ENCODE measurements at places on chromosomes 12 and 14.
A peak's percentile ranks its signal among the peaks of the same experiment; 100 is the strongest.

GRCh38 chr12:46676797-46677520, 148.8 kb downstream of the SLC38A4 start:
- DNase-seq, result no peak

GRCh38 chr14:89519040-89519439, 102.0 kb upstream of the FOXN3 start:
- DNase-seq, result no peak

- DNase-seq, result no peak
These were observed 182.9 kb upstream of the SLC38A2 start for GRCh38 chr12:46555406-46555852.

DNA sequence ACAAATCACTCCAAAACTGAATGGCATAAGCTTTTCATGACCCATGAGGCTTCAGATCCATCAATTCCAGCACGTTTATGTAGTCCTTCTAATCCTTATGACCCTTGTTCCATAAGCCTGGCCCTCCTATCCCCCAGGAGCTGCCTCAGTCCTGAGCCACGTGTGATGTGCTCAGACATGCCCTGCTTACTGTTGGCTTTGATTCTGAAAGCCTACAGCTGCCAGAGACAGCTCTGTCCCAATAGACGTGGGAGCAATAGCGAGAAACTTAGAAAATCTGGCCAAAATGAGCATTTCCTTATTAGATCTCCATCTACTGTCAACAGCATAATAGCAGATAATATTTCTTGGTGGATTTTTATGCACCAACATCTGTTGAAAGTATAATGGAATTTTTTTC, 33.2 kb downstream of the DUSP6 start:
- no peak for DNase-seq

DNA sequence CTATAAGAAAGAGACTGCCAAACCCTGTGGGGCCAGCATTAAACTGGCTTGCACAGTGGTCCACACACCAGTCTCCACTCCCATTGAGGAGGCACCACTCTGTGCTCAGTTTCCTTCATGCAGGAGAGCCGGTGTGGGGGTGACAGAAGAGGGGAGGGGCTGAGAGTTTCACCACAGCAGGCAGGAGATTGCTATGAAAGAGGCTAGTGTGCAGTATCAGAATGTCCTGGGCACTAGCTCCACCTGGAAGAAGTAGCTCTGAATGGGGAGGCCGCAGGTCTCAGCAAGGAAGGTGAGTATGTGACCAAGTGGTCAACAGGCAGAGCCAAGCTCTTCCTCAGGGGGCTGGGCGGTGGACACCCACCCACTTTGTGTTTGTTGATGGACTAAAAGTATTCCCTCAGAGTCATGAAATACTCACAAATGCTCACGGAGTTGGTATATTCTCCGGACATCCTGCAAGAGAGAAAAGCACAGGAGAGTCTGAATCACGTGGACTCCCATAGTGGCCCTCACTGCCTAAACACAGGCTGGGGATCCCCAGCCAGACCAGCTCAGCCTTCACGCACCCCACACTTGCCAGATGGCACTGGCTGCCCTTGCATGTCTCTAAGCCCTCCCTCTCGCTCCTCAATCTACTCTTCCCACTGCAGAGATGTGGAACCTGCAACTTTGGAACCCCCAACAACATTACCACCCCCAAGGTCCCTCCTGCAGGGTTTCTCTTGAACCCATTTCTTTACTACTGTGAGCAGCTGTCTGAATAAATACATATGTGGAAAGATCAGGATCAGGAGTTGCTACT, 7.8 kb upstream of the KRT72 start:
- no peak for DNase-seq

DNA sequence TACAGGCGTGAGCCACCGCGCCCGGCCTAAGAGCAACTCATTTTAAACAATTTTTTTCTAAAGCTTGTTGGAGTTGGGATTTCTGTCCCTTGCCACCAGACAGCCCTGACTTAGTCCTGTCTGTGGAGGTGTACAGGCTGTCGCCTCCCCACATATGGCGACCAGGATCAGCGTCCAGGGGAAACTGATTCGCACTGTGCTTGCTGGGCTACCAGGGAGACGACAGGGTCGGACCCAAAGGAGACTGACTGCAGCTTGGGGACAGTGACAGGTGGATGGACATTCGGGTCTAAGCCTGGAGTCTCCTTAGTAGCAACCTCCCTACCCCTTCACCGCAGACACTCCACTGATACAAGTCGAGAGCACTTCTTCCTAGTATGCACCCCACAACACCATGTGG, 40.3 kb downstream of the TRAFD1 start:
- DNase-seq, result no peak

DNA sequence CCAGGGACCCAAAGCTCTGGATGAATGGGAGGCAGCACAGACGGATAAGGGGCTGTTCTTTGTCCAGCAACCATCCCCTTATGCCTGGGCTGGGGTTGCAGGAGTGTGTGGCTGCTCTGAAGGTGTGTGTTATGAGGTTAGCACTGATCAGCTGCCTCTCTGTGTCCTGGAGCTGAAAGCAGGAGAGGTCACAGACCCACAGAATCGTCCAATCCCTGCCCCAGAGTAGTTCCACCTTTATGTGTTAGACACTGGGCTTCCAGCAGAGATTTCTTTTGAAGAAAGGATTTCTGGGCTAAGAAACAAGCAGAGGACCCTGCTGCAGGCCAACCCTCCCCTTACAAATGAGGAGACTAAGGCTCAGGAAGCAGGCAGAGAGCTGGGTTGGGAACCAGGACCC, 62.4 kb downstream of the ARL6IP4 start:
- DNase-seq, result no peak

GRCh38 chr14:91299121-91300115, 54.9 kb upstream of the GPR68 start:
- no peak for DNase-seq

DNA sequence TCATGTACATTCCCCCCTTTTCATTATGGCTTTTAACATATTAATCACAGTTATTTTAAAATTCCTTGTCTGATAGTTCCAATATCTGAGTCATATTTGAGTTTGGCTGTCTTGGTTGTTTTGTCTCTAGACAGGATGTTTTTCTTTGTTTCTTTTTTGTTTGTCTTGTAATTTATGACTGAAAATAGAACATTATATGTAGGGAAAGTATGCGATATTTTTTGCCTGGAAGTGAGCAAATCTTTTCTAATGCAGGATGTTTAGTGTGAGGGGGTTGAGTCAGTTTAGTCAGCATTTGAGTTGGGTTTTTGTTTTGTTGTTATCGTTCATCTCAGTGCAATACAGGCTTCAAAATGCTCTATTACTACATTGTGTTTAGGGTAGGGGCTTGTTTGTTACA, 239.7 kb downstream of the SNAPC1 start:
- no peak for DNase-seq

GRCh38 chr12:53074999-53075370, 4.2 kb downstream of the SPRYD3 start:
- no peak for DNase-seq

GRCh38 chr12:128276471-128276870, 9.5 kb downstream of the TMEM132C start:
- DNase-seq, result no peak

DNA sequence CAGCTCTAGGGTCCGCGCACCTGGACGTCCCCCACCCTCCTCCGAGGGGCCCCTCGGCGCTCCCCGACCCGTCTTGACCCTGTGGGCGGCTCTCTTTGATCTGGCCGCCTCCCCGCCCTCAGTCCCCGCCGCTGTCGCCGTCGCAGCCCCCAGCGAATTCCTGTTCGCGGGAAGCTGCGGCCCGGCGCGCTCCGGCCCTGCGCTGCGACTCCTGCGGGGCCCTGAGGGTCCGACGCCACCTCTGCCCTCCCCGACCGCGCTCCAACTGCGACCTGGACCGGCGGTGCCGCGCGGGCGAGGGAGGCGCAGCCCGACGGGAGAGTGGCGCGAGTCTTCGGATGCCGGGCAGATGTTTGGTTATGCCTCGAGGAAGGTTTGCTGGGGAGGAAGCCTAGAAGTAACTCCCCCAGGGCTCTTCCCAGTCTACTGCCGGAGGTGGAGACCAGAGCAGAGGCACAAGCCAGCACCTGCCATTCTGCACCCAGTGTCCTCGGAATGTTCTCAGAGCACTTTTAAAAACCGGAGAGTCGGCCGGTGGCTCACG, 440 bp upstream of the ISM2 start:
- DNase-seq, result no peak

DNA sequence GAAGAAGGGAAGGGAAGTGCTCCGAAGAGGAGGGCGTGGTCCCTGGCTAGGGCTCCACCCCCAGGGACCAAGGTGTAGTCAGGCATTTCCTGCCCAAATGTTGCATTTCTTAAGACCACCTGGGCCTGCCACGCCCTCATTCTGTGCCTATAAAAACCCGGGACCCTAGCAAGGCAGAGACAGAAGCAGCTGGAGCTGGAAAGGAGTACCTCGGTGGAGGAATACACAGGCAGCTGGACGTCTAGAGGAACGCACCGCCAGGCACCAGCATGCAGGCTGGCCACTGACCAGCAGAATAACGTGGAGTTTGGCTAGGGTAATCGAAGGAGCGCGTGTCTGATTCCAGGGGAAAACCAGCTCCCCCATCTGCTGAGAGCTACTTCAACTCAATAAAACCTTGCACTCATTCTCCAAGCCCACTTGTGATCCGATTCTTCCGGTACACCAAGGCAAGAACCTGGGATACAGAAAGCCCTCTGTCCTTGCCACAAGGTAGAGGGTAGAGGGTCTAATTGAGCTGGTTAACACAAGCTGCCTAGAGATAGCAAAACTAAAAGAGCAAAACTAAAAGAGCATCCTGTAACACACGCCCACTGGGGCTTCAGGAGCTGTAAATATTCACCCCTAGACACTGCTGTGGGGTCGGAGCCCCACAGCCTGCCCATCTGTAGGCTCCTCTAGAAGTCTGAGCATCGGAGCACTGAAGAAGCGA, 21.0 kb downstream of the CFL2 start:
- no peak for DNase-seq

DNA sequence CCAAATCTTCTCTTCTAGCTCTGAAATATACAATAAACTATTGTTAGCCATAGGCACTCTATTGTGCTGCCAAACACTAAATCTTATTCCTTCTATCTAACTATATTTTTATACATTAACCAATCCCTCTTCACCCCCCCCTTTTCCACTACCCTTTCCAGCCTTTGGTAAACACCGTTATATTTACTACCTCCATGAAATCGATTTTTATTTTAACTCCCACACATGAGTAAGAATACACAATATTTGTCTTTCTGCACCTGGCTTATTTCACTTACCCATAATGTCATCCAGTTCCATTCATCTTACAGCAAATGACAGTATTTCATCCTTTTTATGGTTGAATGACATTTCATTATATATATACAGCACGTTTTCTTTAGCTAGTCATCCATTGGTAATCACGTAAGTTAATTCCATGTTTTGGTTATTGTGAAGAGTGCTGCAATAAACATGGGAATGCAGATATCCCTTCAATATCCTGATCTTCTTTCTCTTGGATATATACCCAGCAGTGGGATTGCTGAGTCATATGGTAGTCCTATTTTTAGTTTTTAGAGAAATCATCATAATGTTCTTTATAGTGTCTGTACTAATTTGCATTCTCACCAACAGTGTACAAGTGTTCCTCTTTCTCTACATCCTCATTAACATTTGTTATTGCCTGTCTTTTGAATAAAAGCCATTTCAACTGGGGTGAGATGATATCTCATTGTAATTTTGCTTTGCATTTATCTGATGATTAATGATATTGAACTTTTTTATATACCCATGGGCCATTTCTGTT, 34.2 kb upstream of the PLBD1 start:
- DNase-seq, result no peak

DNA sequence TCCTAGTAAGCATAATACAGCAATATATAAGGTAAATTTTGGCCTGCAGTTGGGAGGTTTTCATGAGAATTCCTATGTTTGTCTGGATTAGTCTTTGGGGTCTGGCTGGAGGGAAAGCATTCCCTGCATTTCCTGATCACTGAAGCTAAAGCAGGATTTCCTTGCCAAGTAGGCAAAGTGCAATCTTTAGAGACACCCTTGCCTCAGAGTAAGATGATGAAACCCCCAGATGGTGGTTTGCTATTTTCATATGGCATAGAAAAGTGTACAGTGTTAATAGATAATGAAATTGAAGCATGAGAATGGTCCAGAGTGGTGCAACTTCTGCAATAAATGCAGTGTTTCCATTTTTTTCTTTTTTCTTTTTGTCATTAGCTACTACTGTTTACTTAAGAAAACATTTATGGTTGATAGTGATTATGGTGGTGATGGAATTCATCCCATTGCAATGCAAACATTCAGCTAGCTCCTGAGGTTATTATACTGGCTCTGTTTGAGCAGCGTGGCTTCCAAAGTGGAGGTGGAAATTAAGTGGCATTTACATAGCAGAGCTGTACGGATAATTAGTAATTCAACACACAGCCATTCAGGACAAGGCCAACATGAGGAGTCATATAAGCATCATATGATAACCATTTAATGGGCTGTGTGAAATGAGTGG, 276.3 kb downstream of the DUSP6 start:
- no peak for DNase-seq

DNA sequence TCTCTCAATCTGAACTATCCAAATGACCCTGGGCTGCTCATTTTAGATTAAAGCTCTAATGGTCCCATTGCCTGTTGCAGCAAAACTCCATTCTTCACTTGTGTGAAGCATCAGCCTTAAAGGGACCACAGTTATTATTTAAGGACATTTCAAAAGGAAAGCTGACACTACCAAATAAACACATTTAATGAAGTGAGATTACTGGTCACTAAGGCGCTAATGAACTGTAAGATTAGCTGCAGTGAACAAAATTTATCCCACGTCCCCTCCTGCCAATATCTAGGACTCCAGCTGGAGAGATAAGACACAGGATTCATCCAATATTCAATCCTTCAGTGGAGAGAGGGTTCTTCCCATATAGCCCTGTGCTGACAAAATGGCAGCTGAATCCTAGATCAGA, 1029.2 kb upstream of the SEL1L start:
- no peak for DNase-seq

DNA sequence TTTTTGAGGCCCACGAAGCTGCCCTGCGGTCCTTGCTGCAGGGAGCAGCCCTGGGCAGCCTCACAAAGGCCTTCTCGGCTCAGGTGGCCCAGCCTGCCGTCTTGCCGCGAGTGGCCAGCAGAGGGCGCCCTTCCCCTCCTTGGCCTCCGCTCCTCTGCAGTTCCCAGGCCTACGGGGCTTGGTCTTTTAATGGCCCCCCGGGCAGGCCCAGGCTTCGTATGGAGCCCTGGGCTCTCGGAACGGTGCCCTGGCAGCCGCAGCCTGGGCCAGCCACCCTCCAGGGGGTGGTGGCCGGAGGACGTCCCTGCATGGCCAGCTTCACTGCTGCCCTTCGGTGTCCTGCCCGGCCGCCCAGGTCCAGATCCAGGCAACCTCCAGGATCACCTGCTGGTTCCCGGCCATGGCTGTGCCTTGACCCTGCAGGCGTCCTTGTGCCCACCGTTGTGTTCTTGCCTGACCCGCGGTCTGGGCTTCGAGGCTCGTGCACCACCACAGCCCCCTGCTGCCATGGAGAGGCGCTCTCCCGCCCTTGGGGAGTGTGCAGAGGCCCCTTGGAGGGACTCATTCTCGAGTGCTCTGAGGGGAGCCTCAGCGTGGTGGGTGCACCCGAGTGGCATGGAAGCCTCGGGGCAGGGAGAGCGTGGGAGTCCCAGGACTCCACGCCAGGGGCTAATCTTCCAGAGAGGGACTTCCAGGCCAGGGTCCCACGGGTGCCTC, 9.4 kb downstream of the ASPG start:
- DNase-seq, result peak; percentile 66

GRCh38 chr12:108284163-108284562, 54.9 kb downstream of the CMKLR1 start:
- DNase-seq, result no peak
